ENCODE measurements at places on chromosomes 16 and 17.

DNA sequence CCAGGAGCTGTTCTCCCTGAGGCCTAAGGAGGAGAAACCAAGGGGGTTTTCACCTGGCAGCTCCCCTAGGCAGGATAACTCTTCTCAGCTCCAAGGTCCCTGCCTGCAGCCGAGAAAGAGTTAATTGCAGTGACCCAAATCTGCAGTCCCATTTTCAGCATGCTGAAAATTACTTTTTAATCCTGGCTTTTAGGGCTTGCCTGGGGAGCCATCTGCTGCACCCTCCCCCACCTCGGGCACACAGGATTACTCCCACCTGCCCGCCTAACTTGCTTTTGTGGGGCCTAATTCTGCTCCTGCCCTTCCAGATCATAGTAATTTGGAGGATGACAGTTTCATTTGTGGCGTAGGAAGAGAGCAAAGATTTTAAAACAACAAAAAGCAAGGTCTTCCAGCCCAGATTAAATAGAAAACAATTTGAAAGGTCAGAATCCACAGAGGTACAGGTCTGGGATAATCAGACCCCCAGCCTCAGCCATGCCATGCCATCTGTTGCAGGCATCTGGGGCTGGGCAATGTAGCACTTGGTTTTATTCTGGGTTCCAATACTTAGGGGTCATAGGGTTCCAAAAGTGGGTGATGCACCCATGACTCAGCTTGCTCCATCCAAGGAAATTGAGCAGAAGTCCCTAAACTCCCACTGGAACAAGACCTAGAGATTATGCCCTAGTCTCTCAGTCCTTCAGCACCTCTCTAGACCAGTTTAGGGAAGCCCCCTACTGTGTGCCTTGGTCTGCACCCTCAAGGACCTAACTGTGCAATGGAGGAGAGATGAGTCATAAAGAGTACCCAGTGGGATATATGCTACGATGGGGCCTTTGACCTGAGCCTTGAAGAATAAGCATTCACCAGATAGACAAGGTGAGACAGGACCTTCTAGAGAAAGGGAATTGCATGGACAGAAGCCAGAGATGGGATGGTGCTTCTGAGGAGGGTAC is 64.5 kb upstream of the NLK start:
- DNase-seq: no peak
- H3K4me3 ChIP-seq: no peak overlapping the region

GRCh38 chr17:47720196-47720595 is 12.8 kb upstream of the TBX21 start:
- no peaks in the 10 kb centered on the region for H3K36me3 ChIP-seq
- peaks cover 56% of the 10 kb centered on the region for H3K27me3 ChIP-seq
- no peak overlapping the region for H3K27ac ChIP-seq
- no peak overlapping the region for H3K4me3 ChIP-seq
- H3K4me1 ChIP-seq: no peaks in the 10 kb centered on the region

DNA sequence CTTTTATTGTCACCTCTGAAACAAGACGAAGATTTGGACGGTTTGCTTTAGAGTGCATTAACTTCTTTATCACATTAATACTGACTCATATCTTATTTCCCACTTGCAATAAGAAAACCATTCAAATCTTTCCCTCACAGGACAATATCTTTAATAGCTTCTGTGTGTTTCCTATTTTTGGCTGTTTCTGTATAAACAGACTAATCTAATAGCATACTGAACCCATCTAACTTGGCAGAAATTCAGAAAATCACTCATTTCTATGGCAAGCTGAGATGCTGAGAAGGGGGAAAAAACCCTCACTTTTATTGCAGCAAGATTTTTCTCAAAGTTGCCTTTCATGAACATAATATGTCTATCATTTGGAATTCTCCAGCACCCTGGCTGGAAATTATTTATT is 524.9 kb downstream of the WWOX start:
- H3K36me3 ChIP-seq: no peaks in the 10 kb centered on the region
- H3K27me3 ChIP-seq: no peaks in the 10 kb centered on the region
- no peak overlapping the region for H3K27ac ChIP-seq
- H3K4me3 ChIP-seq: no peak overlapping the region

- H3K27me3 ChIP-seq: peaks cover 10% of the 10 kb centered on the region
- H3K36me3 ChIP-seq: no peaks in the 10 kb centered on the region
- no peak overlapping the region for H3K4me3 ChIP-seq
- H3K27ac ChIP-seq: no peak overlapping the region
- H3K4me1 ChIP-seq: no peaks in the 10 kb centered on the region
Observed at GRCh38 chr17:49157784-49158183, 25.2 kb downstream of the B4GALNT2 start.

DNA sequence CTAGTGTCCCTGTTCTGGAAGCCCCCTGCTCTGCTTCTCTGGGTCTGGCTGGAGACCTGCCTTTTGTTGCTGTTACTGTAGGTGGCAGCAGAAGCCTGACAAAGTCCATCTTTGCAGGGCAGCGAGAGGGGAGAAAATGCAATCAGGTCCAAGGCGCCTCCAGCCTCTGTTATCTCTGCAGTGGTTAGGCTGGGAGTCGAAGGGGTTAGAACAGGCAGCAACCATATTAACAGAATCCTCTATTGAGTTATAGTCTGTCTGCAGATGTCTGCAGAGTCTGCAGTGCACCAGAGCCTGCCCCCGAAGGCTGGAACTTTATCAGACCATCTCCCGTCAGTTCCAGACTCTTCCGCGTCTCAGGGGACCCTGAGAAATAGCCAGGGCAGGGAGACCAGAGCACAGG is 404.9 kb upstream of the EEF2KMT start:
- no peak overlapping the region for H3K27ac ChIP-seq
- no peaks in the 10 kb centered on the region for H3K36me3 ChIP-seq
- no peak overlapping the region for H3K4me3 ChIP-seq
- DNase-seq: peak; percentile 35

GRCh38 chr17:19332371-19333131 is 30.0 kb downstream of the B9D1 start:
- no peaks in the 10 kb centered on the region for H3K27me3 ChIP-seq
- H3K36me3 ChIP-seq: peaks cover 4% of the 10 kb centered on the region
- no peak overlapping the region for H3K27ac ChIP-seq
- no peak overlapping the region for H3K4me3 ChIP-seq

DNA sequence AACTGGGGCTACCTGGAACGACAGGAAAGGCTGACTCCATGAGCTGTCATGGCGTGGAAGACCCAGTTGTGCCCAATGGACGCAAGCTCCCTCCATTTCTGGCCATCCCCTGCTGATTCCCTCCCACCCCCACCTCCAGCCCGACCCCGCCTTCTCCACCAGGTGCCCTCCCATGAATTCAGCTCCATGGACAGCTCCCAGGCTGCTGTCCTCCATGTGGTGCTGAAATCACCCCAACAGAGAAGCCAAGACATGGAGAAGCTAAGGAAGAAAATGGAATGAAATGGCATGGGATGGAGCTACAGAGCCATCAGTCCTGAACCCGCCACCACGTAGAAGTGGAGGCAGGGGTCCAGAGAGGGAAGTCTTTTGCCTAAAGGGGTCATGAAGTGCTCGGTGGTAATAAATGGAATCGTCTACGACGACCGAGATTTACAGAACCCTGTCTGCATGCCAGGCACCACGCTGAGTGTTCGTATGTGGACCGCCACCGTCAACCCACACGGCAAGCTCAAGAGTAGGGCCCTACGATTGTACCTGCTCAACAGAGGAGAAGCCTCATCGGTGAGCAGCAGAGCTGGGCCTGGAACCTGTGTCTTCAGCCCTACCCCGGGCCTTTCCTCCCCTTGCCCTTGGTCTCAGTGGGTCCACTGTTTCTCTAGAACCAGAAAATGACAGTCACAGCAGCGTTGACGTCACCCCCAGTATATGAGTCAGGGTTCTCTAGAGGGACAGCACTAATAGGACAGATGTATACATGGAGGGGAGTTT is 9.3 kb upstream of the ZC3H18 start:
- no peaks in the 10 kb centered on the region for H3K36me3 ChIP-seq
- H3K4me3 ChIP-seq: no peak overlapping the region
- peaks cover 5% of the 10 kb centered on the region for H3K4me1 ChIP-seq
- H3K27me3 ChIP-seq: no peaks in the 10 kb centered on the region

DNA sequence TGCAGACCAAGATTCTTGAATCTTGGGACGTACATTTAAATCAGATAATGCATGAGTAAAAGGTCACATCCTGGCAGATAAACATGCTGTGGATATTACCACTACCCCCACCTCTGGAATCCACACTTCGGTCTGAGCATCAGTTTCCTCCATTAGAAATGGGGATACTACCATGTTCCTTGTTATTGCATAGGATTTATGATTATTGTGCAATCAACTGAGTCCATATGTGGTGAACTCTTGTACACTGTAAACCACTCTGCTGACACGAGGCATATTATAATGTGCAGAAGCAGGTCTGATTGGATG is 108.7 kb downstream of the VAT1L start:
- no peak overlapping the region for H3K4me3 ChIP-seq
- H3K4me1 ChIP-seq: no peaks in the 10 kb centered on the region
- H3K27me3 ChIP-seq: no peaks in the 10 kb centered on the region
- no peaks in the 10 kb centered on the region for H3K36me3 ChIP-seq
- DNase-seq: no peak

DNA sequence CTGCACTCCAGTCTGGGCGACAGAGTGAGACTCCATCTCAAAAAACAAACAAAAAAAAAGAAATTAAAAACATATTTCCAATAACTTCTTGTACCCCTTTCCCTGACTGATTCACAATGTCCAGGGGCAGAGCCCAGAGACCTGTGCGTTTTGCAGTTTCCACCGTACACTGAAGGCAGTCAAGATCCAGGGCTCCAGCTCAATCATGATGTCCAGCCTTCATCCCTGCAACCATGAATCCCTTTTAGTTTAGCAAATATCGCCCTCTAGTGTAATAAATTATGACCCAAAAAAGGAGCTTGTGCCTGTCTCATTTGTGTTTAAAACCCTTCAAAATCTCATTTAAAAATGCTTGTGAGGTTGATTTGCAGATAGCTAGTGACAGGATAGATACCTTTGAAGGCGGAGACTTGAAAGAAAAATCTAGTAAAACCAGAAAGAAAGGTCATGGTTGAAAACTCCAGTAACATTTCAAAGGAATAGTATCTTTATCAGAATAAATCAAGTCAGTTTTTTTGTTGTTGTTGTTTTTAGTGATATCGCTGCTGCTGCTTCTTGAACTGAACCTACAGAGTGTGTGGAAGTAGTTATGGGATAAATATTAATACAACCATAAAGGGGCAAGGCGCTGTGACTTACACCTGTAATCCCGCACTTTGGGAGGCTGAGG is 3.7 kb upstream of the ERN1 start:
- peak; percentile 82 for DNase-seq
- no peaks in the 10 kb centered on the region for H3K36me3 ChIP-seq
- H3K4me3 ChIP-seq: no peak overlapping the region

- DNase-seq: no peak
- peaks cover 32% of the 10 kb centered on the region for H3K36me3 ChIP-seq
- H3K4me3 ChIP-seq: no peak overlapping the region
- H3K27ac ChIP-seq: peak overlapping the region; percentile 1
- peaks cover 5% of the 10 kb centered on the region for H3K4me1 ChIP-seq
Observed at GRCh38 chr17:44848961-44849489, 1.3 kb downstream of the HIGD1B start.

GRCh38 chr16:57944970-57945739 is 25.8 kb downstream of the CNGB1 start:
- H3K27me3 ChIP-seq: no peaks in the 10 kb centered on the region
- H3K36me3 ChIP-seq: no peaks in the 10 kb centered on the region
- no peak for DNase-seq
- H3K4me3 ChIP-seq: no peak overlapping the region
- no peak overlapping the region for H3K27ac ChIP-seq

DNA sequence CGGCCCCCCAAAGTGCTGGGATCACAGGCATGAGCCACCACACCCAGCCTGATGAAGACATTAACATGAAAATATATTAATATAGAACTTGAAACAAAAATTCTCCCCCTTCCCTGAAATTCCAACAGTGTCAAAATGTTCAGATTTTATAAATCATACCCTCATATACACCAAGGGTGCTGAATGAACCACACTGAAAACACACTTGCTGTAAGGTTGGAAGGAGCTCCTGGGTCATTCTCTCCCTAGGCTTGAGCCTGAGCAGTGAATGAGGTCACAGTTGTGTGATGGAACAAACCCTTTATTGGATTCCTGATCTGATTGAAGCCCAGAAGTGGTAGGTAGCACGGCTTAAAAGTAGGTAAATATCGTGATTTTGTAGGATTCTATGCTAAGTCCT is at the start of gene EFCAB3:
Gene EFCAB3 (plus strand): TSS at position 301 of the 400 bp plus-strand sequence. CDS start 2,427 bp downstream, outside the sequence.
- peaks cover 2% of the 10 kb centered on the region for H3K27me3 ChIP-seq
- no peak within 1 kb of the TSS for H3K27ac ChIP-seq
- DNase-seq: no peak
- H3K36me3 ChIP-seq: no peaks in the 10 kb centered on the region
- H3K4me1 ChIP-seq: no peaks in the 10 kb centered on the region

DNA sequence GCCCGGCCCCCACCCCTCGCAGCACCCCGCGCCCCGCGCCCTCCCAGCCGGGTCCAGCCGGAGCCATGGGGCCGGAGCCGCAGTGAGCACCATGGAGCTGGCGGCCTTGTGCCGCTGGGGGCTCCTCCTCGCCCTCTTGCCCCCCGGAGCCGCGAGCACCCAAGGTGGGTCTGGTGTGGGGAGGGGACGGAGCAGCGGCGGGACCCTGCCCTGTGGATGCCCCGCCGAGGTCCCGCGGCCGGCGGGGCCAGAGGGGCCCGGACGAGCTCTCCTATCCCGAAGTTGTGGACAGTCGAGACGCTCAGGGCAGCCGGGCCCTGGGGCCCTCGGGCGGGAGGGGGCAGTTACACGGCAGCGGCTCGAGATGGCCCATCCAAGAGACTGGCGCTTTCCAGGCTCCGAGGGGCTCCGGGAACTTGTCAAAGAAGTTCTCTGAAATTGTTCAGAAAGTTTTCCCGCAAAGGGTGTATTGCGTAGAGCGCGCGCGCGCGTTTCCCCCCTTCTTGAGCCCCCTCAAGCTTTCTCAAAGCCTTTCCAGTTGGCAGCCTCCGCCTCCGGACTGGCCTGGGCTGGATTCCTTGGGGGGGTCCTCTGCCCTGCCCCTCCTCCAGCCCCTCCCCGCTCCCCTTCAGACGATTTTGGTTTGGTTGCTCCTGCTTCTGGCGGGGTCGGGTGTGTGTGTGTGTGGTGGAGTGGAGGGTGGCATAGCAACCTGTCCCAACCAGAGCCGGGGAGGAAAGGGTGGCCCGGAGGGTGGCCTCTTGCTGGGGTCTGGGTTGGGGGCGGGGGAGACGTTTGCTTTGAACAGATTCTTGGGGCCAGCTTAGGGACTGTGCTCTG is 504 bp downstream of the ERBB2 start:
- no peaks in the 10 kb centered on the region for H3K36me3 ChIP-seq
- peak overlapping the region; percentile 94 for H3K27ac ChIP-seq
- H3K4me3 ChIP-seq: peak overlapping the region; percentile 76
- peaks cover 32% of the 10 kb centered on the region for H3K4me1 ChIP-seq
- peak; percentile 93 for DNase-seq

DNA sequence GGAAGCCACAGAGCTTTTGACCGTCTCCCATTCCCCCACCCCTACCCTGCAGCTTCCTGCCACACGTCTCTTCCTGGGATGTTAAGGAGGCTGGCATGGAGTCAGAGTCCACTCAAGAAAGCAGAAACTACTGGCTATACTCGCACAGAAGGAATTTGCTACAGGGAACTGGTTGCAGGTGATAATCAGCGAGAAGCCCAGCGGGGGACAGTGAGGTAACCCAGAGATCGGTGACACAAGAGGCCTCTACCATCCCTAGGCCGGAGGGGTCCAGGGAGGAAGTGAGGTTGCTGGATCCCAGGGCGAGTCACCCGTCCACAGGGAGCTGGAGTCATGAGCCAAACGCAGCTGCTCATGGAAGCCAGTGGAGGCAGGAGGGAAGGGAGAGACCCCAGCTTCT is 93.7 kb downstream of the SDK2 start:
- no peaks in the 10 kb centered on the region for H3K4me1 ChIP-seq
- no peak overlapping the region for H3K4me3 ChIP-seq
- DNase-seq: no peak
- H3K27ac ChIP-seq: no peak overlapping the region
